Activated naive CD4-positive, alpha-beta T cell treated with anti-CD3 and anti-CD28 coated beads, Interleukin-2, amount 50 U/mL, for 72 hours (primary cell): ENCODE measurements at places on chromosomes 7 and 10. TPM values are rescaled to one million over a fixed set of nuclear protein-coding genes. Genes with fewer than 3 reads are reported as not detected.

HIBADH gene
- 18.4 TPM for total RNA-seq

PRPS1L1 gene
- not detected for total RNA-seq

MALRD1 gene
- total RNA-seq = not detected

PRKAR2B gene
- 1.7 TPM for total RNA-seq

IFIT1B gene
- not detected for total RNA-seq

MALSU1 gene
- 83.4 TPM for total RNA-seq

HNRNPF gene
- 410 TPM for total RNA-seq

DNA sequence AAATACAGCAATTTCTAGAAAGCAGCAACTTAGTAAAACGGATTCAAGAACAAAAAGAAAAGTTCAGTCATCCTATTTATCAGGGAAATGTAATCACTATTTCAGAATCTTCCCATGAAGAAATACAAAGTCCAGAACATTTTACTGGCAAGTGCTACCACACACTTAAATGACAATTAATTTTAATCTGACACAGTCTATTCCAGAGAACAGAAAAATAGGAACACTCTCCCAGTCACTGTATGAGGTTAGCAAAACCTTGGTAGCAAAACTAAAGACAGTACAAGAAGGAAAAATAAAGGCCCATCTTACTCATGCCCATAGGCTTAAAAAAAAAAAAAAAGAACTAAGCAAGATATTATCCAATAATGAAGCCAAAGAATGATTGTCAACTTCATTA lies 295.8 kb downstream of the CELF2 start:
- DNase-seq = no peak

DNA sequence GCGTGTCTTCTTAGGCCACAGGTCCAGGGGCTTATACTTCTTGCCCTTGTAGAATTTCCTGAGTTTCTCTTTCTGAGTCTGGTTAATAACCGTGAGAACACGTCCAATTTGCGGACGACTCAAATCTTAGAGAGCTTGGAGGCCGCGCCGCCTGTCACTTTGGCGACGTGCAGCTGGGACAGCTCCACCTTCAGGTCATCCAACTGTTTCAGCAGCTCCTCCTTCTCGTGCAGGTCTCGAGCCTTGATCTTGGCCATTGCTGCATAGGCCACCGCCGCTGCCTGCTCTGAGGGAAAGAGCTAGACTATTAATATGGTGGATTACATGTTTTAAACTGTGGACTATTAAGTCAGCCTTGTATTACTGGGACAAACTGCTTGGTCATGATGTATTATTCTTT lies 26.9 kb downstream of the EVX1 start:
- no peak for DNase-seq

DNA sequence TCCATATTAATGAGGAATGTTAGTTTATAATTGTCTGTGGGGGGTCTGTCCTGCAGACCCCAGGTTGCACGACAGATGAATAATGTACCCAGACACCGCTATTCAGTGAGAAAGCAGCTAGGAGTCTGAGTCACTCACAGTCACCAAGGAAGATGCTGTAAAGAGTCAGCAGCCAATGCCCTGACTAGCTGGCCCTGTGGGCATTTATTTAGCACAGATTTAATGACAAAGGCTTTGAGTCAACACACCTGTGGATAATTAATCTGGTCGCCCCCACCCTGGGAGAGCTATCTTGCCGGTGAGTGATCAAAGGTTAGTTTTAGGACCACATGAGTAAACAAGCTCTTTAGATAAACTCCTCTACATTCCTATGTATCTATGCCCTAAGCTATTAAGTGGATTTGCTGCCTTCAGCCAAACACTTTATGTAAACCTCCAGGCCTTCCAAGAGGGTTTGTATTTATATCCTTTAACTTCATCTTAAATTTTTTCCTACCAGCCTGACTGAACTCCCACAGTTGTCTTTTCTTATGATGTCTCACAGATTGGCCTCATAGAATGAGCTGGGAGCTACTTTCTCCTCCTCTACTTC lies 180.0 kb upstream of the ADCY1 start:
- no peak for DNase-seq

- DNase-seq = no peak
Measured at GRCh38 chr7:30761214-30762156, 9.6 kb downstream of the INMT start.

DNA sequence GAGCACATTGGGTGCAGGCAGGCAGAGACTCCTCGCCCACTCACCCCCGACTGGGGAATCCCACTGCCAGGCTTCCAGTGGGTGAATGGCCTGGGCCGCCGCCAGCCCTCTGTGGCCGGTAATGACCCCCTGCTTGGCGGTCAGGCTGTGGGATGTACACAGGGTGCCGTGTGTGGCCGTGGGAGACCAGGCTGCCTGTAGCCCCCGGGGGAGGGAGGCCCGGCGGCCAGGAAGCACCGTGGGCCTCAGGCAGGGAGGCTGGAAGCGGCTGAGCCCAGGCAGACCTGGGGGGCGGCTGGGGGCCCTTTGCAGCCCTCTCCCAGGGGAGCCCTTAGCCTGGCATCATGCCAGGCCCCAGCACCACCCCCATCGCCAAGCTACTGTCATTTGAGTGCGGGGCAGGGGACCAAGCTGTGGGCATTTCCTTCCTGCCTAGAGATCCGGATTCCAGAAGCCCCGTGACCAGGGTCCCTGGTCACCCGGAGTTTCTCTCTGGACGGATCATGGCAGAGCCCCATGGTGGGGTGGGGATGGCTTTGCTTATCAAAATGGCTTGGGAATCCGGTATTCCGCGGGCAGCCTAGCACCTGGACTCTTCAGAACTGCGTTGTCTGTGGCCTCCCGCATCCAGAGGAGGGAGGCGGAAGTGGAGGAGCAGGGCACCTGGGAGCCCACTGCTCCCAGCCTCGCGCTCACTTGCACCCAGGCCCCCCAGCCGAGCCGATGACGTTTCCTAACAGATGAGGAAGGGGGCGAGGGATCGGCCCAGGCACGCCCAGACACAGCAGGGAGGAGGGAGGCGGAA lies 1.1 kb downstream of the TTYH3 start:
- DNase-seq = peak; percentile 48

DNA sequence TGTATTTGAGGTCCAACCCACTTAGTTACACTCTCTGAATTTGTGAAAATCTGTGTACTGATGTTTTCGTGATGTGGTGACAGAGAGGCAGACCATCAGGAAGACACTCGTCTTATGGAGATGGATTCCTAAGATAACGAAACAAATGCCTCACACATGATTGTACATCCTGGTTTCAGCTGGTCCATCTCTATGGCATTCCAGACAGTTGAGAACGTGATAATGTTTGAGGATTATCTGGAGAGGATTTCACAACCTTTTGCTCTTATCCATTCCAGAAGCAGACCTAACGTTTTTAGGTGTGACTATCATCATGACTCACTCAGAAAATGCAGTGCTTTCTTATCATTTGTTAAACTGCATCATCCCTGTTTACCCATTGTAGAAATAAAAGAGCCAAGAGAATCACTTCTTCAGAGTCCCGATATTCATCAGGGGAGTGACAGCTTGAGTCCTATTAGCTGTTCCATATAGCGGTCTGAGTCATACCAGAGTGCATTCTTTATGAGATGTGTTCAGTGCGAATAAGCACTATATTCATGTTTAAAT lies 74.5 kb downstream of the BMPER start:
- DNase-seq = no peak

GRCh38 chr7:13933091-13933490 lies 56.4 kb downstream of the ETV1 start:
- no peak for DNase-seq

DNA sequence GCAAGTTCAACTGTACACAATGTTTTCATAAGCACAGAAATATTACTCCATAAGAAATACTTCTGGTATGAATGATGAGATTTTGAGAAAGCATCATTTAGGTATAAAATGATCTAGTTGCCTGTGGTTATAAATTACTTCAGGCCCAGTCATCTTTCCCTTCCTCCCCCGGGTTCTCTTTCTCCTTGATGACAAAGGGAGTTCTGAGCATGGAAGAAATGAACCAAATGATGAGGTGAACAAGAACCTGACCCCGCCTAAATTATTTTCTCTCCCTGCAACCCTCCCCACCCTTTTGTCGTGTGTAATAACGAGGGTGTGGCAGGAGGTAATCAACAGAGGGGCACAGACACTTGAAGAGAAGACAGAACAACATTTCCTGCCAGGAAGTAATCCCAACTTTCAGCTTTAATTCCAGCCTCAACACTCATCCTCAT lies 319.6 kb upstream of the SP8 start:
- no peak for DNase-seq

DNA sequence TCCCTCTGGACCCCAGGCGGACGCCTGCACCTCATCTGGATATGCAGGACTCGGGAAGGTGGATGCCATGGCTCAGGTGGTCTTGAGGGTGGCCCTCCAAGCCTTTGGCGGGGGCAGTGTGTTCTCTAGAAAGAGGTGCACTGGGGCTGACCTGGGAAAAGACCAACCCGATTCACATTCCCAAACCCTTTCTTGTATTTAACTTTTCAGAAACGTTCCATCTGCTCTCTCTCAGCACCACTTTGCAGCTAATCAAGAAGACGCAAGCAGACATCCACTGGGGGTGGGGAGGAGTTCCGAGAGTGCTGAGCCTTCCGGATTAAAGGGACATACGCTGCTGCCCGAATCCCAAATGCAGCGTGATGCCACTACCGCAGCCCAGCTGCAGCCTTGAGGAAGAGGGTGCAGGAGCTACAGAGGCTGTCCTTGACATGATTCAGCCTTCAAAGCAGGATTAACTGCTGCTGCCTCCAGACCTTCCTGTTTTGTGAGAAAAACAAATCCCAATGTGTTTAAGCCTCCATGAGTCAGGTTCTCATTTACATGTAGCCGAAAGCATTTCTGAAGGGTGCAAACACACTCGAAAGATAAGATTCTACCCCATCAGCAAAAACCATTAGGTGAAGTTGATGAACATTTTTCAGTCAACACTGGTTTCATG lies 39.9 kb downstream of the RBM17 start:
- DNase-seq = no peak

DNA sequence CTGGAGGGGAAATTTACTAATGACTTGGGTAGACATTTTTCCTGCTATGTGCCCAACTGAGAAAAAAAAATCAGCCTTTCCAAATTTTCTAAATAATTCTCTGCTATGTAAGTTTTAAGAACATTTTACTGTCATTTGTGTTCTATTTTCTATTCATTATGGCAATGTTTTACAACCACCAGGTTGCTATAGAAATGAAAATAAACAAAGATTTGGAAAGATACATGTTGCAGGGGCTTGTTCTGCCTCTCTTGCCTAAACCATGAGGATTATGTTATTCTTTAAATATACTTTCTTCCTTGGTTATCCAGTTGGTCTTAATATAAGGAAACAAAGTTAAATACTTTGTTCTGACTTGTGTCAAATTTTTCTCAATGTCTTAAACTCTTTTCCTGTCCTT lies 257.2 kb downstream of the TWIST1 start:
- DNase-seq = no peak

GRCh38 chr7:105905910-105906568 lies 29.6 kb upstream of the ATXN7L1 start:
- no peak for DNase-seq

- DNase-seq = no peak
Measured at GRCh38 chr10:3480281-3480989, 304.6 kb downstream of the KLF6 start.

DNA sequence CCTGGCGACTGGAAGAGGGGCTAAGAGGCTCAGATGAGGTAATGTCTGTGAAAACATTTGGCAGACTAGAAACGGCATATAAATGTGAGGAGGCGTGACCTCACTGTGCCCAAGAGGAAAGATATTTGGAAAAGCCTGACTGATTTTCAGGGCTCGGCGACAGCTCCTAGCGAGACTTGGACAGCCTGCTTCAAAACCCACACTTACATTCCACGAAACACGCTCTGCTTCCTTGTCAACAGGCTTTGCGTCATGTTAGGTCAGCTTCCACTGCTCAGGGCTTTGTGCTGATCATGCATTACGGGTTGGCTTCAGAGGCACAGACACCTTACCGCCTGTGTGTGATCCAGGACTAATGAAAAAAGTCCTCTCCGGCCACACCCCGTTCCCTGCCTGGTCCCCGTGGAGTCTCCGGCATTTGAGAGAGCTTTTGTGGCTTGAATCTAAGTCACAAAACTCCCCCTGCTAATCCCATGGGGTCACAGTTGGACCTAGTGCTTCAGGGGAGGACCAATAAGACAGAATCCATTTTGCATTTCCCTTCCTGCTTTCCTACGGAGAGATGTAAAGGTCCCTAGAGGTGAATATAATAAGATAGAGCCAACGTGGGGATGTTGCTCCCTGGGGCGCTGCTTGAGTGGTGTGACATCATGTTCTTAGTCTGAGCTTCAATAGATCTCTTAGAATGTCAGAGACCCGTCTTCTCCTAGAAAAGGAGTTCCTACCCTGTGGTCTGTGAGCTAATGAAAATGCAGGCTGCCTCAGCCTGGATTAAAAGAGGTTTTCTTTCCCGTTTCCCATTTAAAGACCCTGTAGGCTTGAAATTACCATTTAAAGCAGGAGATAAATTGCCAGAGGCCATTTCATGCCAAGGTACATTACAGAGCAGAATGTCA lies 25.5 kb downstream of the FGFBP3 start:
- no peak for DNase-seq
